ENCODE measurements at places on chromosomes 2 and 18. TPM values are rescaled to one million over a fixed set of nuclear protein-coding genes. Genes with fewer than 3 reads are reported as not detected.

MLPH gene
- 189 TPM for total RNA-seq

MRPS9 gene
- total RNA-seq: 55.5 TPM

DSC2 gene
- total RNA-seq: 20.1 TPM

HDAC4 gene
- total RNA-seq: 29.1 TPM

C2orf15 gene
- total RNA-seq: not detected

ERFE gene
- 0.69 TPM for total RNA-seq

OTOF gene
- not detected for total RNA-seq

CNDP1 gene
- total RNA-seq: not detected

TEX44 gene
- not detected for total RNA-seq

CABYR gene
- total RNA-seq: 0.26 TPM

HAAO gene
- 4.1 TPM for total RNA-seq

CPS1 gene
- 2.5 TPM for total RNA-seq

EGR4 gene
- total RNA-seq: not detected

LCT gene
- not detected for total RNA-seq

PLEKHB2 gene
- total RNA-seq: 26.2 TPM

PPP1R1C gene
- 7.8 TPM for total RNA-seq

CRYGD gene
- not detected for total RNA-seq

C2orf92 gene
- 3.9 TPM for total RNA-seq

LBH gene
- total RNA-seq: 31.3 TPM

FAM98A gene
- 71.6 TPM for total RNA-seq

BUB1 gene
- total RNA-seq: 0.88 TPM

CWC22 gene
- 15.4 TPM for total RNA-seq

OTOS gene
- total RNA-seq: not detected

AFF3 gene
- total RNA-seq: 16.7 TPM

ALPP gene
- not detected for total RNA-seq

CENPA gene
- 0.71 TPM for total RNA-seq

HIBCH gene
- 42.0 TPM for total RNA-seq

SOX11 gene
- 0.91 TPM for total RNA-seq

CYP1B1 gene
- 142 TPM for total RNA-seq

DLGAP1 gene
- 0.12 TPM for total RNA-seq

RFTN2 gene
- total RNA-seq: 3.0 TPM

AMER3 gene
- not detected for total RNA-seq

CHRNG gene
- not detected for total RNA-seq

TUBA3D gene
- 7.7 TPM for total RNA-seq
